NCI-H2081 treated with DMSO at 0.1 percent for 48 hours (cell line): ENCODE measurements at places on chromosomes 12 and 14.

GRCh38 chr14:103656031-103656755 lies 27.2 kb downstream of the KLC1 start:
- no peak for DNase-seq

GRCh38 chr14:74495356-74495755 lies 1.8 kb downstream of the ISCA2 start:
- DNase-seq, result no peak

GRCh38 chr12:97313471-97314190 lies 149.0 kb upstream of the RMST start:
- no peak for DNase-seq

- DNase-seq, result no peak
Observed at GRCh38 chr14:37466623-37467088, 128.4 kb downstream of the FOXA1 start.

DNA sequence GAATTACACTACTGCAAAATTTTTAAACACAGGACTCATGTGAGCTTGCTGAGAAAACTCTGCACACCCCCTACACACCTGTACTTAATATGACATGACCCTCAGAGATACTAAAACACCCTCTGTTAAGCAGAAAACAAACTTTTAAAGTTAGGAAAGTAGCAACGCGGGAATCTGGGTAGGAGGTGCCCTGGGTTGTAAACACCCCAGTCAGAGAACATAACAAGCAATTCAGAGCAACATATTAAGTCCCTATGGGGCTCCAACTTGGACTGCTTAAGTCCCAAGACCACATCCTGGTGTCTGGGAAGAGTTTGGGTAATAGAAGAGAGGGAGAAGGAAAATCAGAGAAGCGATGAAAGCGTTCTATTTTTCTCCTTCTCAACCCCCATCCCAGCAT lies 1.2 kb downstream of the ATF7 start:
- no peak for DNase-seq
